ENCODE measurements at places on chromosomes 5 and 9. TPM values are rescaled to one million over a fixed set of nuclear protein-coding genes. Genes with fewer than 3 reads are reported as not detected.

Gene SMIM33
- total RNA-seq = not detected

DNA sequence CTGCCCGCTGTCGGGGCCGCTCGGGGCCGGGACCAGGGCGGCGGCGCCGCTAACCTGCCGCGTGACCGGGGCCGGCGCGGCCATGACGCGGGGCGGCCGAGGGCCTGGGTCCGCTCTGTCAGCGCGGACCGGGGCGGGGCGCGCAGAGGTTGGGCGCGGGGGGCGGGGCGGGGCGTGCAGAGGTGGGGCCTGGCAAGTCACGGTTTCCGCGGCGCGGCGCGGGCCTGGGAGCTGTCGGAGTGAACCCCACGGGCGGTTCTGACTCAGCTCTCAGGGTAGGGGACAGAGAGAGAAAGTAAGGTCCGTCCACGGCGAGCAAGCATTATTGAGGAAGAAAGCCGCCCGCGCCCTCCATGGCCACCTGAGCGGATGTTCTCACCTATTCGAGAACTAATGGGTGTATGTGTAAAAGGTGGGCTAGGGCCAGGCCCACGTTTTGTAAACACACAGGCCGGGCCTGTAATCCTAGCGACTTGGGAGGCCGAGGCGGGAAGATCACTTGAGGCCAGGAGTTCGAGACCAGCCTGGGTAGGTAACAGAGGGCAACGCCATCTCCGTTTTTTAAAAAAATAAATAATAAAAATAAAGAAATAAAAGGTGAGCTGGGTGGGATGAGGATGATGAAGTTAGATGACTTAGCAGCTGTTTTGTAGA, at the start of gene PRXL2C:
Gene PRXL2C (minus strand): TSS at position 120 of the 654 bp plus-strand sequence. CDS start 36 bp downstream, at position 84.
- H3K4me3 ChIP-seq = peak within 1 kb of the TSS; percentile 68
- H3K27ac ChIP-seq = peak within 1 kb of the TSS; percentile 95
- H3K4me1 ChIP-seq = no peaks in the 10 kb centered on the region
- no peaks in the 10 kb centered on the region for H3K36me3 ChIP-seq
- H3K27me3 ChIP-seq = no peaks in the 10 kb centered on the region

- H3K4me3 ChIP-seq = no peak overlapping the region
- H3K4me1 ChIP-seq = no peaks in the 10 kb centered on the region
- H3K27me3 ChIP-seq = no peaks in the 10 kb centered on the region
- H3K27ac ChIP-seq = no peak overlapping the region
- H3K36me3 ChIP-seq = no peaks in the 10 kb centered on the region
Observed at GRCh38 chr9:70609542-70610286, 195.3 kb upstream of the KLF9 start.

DNA sequence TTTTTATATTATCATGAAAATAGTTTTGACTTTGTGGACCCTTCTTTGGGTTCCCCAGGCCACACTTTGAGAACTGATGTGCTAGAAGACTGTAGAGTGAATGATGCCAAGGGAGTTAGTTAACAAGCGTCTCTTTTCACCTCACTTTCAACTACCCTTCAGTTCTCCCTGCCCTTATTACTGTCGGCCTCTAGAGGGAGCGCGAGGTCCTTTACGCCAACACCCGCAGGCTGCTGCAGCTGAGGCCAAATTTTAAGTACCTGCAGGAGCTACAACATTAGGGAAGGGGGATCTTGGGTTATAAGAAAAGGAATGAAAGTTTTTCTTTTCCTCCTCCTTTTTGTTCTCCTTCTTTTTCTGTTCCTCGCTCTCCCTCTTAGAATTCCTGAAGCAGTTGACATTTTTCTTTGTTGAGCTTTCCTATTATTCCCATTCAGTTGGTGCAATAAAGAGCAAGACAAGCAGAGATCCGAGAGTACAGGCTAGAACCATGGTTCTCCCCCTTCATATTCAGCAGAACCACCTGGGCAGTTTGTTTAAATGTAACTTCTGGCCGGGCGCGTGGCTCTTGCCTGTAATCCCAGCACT, 84.0 kb downstream of the ZFAND5 start:
- no peaks in the 10 kb centered on the region for H3K36me3 ChIP-seq
- no peaks in the 10 kb centered on the region for H3K27me3 ChIP-seq
- peak; percentile 74 for DNase-seq
- H3K4me1 ChIP-seq = no peaks in the 10 kb centered on the region
- H3K4me3 ChIP-seq = no peak overlapping the region

- no peaks in the 10 kb centered on the region for H3K27me3 ChIP-seq
- H3K27ac ChIP-seq = no peak overlapping the region
- DNase-seq = no peak
- H3K4me1 ChIP-seq = no peaks in the 10 kb centered on the region
Observed at GRCh38 chr5:72427488-72428437, 79.4 kb downstream of the ZNF366 start.

Data from prostate gland (tissue), 2 donors.